ENCODE measurements at places on chromosomes 13 and 19.

- peak; percentile 99 for DNase-seq
Measured at GRCh38 chr19:49766007-49766929, 533 bp upstream of the AP2A1 start.

DNA sequence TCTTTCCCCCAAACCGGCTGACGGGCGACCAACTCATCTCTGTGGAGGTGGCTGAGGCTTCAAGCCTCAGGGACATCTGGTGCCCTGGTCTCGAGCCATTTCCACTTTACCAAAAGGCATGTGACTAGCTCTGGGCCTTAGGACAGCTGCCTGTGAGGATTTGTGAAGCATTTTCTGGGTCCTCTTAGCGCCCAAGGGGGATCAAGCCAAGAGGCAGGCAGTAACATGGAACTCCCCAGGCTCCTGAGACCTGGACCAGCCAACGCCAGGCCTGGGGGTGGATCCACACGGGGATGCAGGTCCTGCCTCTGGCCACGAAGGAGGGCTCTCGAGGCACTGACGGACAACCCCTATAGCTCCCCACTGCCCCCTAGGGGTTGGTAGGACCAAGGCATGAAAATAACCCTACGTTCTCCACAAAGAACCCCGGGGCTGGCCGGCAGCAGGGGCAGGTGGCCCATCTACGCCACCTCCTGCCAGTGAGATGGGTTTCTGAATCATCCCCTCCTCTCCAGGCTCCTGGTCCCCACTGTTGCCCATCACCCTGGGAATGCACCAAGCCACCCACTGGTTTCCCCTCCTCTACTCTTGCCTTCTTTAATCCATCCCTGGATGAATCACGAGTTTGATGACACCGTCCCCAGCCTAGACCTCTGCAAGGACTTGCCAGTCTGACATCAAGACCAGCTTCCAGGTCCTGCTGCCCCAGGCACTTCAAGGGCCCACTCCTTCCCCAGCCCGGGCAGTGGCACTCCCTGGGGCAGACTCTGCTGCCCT, 7.0 kb upstream of the MYDGF start:
- DNase-seq: peak; percentile 88

- no peak for DNase-seq
Measured at GRCh38 chr19:13729859-13730258, 34.5 kb upstream of the MRI1 start.

- DNase-seq: no peak
Measured at GRCh38 chr19:47518139-47518538, 3.3 kb upstream of the NAPA start.

DNA sequence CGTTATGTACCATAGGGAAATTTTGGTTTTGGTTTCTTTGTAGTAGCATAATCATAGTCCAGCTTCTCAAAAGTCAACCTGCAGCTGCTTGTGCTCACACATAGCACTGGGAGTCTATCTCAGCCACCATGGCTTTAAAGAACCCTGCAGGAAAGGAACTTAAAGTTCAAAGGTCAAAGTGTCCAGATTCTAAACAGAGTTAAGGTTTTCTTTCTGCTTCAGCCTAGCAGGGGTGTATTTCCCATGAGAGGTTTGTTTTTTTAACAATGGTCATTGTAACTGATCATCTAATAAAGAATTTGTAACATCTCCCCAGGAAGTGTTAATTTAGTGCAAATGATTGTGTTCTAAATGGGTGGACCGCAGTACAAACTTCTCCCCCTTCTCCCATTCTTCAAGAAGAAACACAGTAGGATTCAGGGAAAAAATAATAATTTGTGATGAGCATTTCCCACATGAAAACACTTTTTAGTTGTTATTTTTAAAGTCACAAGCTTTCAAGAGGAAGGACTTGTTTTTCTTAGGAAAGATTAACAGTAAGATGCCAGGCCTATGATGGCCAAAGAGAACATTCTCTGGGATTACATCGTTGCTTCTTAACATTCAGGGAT, 168.0 kb downstream of the EFNB2 start:
- no peak for DNase-seq

DNA sequence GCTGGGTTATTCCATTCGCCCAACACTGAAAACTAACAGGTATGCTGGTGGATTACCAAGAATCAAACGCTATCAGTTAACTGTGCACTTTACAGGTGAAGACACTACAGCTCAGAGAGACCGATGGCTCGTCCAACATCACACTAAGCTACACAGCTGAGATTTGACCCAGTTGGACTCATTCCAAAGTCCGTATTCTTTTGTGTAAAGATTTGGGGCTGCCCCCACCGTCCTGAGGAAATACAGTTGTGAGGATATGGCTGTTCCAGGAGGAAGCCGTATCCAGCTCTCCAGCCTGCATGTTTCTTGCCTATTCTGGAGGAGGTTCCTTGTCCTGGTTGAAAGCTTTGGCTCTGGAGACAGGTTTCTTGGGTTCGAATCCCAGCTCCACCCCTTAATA, 4.2 kb downstream of the ZSCAN5A start:
- DNase-seq: no peak

DNA sequence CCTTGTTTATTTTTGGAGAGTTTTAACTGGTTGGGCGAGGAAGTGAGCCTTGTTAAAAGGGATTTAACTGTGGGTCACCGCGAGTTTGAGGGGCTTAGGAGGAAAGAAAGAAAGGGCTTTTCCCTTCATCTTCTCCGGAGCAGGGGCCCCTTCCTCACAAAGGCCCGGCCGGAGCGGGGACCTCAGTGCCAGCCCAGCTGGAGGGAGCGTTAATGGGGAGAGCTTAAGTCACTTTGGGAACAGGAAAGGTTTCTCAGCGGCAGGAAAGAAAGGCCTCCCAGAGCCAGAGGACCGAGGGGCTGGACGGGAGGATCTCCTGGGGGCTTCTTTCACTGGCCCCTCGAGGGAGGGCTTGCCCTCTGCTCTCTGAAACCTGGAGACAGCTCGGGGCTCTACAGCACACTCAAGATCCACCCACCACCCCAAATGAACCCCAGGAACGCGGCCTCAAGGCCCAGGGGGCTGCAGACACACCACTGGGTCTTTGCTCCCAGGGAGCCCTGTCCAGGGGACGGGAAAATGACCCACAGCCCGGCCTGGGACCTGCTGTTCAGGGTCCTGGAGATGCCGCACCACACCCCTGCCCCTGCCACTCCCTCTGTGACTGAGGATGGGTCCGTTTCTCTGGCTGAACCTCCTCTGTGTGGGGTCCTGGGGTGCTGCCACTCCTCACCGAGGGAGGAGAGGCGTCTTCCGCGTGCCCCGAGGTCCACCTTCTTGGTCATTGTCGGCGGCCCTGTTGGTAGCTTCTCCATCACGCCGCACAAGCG, 128.3 kb downstream of the URI1 start:
- peak; percentile 66 for DNase-seq

DNA sequence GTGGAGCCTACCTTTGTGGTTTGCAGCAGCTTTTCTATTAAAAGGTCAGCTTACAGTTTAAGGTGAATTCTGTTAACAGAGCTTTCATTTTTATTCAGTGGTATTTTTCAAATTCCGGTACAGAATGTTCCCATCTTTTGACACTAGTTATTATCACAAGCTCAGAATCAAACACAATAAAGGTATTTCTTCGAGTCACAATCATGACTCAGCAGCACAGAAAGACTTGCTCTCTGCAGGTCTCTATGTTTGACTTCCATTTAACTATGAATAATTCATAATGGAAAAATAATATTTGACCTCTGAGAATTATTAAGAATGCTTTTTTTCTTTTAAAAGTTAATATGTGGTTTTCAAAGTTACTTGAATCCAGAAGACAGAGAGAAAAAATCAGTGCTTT, 28.2 kb downstream of the DACH1 start:
- DNase-seq: no peak

DNA sequence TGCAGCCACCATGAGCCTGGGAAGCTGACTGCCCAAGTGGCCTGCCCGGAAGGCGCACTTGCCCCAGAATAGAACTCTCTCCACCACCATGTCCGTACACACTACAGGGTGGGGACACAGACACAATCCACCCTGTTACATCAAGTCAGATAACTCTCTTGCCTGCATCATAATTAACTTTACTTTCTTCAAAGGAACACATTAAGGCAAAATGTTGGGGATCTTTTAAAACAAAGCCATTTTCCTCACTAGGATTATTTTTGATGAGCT, 23.3 kb upstream of the VSTM2B start:
- DNase-seq: no peak

DNA sequence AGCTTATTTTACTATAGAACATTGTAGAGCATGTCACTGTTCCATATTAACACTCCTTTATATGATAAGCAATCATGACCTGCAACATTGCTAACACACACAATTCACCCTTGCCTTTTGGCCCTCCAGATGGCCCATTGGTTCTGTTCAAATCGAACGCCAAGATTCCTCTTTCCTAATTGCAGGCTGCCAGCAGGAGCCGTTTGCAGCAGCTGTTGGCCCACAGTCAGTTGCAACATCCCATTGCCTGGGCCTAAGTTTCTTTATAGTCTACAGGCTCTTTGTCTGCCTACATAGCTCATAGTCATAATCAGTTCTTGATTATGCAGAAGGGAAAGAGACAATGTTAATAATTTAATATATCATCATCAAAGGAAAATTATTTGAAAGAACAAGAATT, 37.6 kb downstream of the KCTD12 start:
- no peak for DNase-seq

DNA sequence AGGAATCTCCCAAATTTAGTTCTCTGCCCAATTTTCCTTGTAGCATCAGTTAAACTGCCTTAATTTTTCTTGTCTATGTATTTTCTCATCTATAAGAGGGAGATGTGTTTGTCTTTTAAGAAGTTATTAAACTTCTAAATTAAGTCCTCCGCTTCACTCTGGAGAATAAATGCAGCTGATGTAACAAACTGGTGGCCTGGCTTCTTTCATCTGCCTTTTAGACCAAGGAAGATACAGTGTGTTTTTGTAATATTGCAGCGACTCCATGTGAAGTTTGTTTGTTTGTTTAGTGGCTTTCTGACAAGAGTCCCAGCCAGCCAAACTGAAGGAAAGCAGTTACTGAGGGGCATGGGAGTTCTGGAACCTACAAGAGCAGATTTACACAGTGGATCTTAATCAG, 56.4 kb downstream of the KLF12 start:
- DNase-seq: no peak

- DNase-seq: peak; percentile 92
Measured at GRCh38 chr19:39870171-39870971, 24.2 kb upstream of the FBL start.

- no peak for DNase-seq
Measured at GRCh38 chr13:113052206-113052605, 53.4 kb upstream of the F7 start.

DNA sequence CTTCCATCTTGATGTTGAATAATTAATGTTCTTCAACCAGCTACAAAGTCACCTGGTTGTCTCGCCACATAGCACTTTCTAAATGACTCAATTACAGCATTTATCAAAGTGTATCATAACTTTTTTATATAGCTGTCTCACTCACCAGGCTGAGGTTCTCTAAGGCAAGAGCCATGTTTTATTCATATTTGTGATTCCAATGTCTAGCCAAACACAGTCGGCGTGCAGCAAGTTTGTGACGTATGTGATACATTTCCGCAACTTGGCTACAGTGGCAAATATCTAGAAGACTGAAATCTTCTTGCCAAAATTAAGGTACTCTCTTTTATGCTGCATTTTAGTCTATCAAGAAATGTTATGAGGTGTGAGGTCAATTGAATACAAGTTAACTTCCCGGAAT, 94.2 kb upstream of the WASF3 start:
- DNase-seq: no peak

- DNase-seq: no peak
Measured at GRCh38 chr13:111008351-111008750, 93.5 kb upstream of the ANKRD10 start.

DNA sequence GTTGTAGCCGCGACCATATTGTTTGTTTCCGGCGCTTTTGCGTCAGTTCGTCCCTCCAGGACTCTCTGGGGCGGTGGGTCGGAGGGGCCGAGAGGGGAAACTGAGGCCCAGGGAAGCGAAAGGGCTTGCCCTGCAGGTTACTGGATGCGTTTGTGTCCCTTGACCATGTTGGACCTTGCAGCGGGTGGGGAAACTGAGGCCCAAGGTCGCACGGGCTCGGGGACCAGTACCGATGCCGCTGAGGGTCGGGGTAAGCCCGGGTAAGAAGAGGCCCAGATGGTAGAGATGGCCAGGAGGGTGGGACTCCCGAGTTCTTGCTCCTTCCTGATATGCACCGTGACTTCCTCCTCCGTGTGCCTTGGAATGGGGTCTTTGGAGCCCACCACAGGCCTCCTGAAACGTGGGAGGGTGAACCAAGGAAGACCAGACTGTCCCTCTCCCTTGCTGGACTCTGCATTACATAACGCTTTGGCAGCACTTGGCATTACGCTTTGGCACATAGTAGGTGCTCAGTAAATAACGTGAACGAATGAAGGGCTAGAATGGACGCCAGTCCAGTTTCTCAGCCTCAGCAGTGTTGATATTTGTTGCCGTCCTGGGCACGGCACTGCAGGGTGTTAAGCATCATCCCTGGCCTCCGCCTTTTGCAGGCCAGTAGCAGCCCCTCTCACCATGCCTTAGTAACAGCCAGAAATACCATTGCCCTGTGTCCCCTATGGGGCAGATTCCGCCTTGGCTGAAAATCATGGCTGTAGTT, 743 bp downstream of the CHAF1A start:
- peak; percentile 52 for DNase-seq

GRCh38 chr13:21150013-21150412, 26.3 kb downstream of the SKA3 start:
- DNase-seq: no peak

DNA sequence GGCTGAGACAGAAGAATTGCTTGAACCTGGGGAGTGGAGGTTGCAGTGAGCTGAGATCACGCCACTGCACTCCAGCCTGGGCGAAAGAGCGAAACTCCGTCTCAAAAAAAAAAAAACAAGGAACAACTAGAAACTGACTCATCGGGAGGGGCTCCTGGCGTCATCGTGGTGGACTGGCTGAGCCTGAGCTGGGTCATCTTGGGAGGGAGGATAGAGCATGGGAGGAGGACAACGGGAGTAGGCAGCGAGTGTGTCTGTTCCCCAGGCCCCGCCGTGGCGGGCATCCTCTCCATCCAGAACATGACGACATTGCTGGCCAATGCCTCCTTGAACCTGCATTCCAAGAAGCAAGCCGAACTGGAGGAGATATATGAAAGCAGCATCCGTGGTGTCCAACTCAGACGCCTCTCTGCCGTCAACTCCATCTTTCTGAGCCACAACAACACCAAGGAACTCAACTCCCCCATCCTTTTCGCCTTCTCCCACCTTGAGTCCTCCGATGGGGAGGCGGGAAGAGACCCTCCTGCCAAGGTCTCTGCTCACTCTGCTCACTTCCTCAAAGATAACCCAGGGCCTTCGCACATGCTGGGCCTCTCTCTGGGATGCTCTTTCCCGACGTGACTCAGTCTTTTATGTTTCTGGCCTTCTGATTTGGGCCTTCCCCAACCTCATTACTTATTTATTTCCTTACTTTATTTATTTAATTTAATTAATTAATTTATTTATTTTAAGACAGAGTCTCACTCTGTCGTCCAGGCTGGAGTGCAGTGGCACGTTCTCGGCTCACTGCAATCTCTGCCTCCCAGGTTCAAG, 16.6 kb downstream of the DDX39A start:
- peak; percentile 19 for DNase-seq

- no peak for DNase-seq
Measured at GRCh38 chr13:42083138-42083770, 34.8 kb downstream of the DGKH start.

- DNase-seq: no peak
Measured at GRCh38 chr13:38382946-38383345, 33.3 kb downstream of the UFM1 start.

GRCh38 chr19:41031916-41032315, 40.8 kb downstream of the CYP2B6 start:
- no peak for DNase-seq

All from H7 (cell line).